ENCODE measurements at places on chromosomes 3 and 15.
A peak's percentile ranks its signal among the peaks of the same experiment; 100 is the strongest.

DNA sequence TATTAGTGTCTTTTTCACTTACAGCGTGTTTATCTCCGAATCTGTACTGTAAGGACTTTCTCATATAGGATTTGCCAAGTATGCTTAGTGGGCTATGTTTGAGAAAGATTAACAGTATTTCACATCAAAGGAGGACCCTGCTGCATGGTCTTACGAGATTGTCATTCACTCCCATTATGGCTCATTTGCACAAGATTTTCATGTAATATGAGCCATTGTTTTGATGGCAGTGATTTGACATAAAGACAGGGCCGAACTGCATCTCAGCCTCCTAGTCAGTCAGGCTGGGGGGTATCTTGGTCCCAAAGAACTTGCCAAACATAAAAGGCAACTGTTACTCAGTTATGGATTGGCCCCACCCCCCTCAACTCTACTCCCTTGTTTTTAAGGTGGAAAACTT, 205.9 kb downstream of the ZIC1 start:
- DNase-seq, result no peak

DNA sequence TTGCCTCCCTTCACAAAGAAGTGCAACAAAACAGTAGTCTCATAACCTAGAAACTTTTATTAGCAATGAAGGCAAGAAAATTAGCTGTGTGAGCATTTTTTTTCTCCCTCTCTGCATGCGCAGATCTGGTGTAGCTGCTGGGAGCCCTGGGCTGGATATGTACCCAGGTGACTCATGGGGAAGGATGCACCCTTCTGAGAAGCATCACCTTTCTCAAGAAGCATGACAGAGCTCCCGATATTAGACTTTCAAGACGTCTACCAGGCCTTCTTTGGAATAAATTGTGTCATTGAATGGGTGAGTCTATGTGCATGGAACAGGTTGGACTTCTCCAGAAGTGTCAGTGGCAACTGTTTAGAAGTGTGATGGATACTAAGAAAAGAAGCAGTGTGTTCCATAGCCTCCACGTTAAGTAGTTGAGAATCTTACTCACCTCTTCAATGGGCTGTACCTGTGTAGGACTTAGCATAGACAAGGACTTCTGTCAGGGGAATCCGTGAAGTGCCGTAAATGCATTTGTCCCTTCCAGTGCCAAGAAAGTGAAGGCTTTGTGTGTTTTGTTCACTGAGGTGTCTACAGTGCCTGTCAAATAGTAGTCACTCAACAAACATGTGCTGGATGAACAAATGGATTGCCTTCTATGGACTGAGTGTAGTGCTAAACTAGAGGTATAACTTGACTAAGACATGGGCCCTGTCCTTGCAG, 47.7 kb upstream of the RASGRP1 start:
- DNase-seq, result peak; percentile 77

DNA sequence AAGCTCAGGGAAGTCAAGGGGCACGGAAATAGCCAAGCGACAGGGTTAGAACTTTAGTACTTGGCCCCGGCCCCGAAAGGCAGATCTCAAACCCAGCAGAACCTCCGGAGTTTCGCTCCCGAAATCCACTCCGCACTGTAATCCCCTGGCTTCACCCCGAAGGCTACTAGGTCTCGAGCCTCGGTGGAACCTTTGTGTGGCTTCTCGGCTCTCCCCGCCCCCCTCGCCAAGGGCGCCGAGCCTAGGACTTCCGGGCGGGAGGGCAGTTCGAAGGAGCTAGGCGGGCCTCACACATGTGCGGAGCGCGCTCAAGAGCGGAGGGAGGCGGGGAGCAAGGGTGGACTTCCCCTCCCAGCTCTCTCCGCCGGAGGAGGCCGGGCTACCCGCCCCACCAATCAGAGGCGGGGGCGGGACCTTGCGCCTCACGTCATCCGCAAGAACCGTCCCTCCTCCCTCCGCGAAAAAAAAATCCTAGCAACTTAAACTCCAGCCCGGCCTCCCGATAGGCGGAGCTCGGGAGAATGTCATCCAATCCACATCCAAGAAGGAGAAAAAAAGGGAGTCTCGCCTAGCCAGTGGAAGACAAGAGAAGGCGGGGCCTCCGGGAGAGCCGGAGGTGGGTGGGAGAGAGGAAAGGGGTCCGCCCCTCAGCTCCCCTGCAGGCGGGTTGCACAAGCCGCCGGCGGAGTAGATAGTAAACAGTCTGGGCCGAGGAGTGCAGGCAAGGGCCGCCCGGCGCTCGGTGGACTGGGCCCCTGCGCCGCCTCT, 2.4 kb upstream of the SIN3A start:
- peak; percentile 95 for DNase-seq

DNA sequence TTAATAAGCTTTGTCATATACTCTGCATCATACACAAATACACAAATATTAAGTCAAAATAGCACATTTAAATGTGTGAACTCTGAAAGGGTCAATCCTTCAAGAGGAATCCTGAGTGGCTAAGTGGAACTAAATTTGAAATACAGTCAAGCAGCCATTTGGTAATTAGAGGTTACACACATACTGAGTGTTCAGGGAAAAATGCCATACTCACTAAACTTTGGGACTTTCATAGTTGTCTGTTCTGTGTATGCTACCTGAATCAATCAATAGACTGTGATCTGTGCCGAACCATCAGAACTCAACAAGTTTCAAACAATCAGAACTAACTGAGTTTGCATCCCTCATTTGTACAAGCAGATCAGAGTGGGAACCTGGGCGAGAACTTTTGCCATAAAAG, 15.3 kb downstream of the ANKRD28 start:
- no peak for DNase-seq

GRCh38 chr15:61050844-61051568, 178.1 kb downstream of the RORA start:
- DNase-seq, result no peak

DNA sequence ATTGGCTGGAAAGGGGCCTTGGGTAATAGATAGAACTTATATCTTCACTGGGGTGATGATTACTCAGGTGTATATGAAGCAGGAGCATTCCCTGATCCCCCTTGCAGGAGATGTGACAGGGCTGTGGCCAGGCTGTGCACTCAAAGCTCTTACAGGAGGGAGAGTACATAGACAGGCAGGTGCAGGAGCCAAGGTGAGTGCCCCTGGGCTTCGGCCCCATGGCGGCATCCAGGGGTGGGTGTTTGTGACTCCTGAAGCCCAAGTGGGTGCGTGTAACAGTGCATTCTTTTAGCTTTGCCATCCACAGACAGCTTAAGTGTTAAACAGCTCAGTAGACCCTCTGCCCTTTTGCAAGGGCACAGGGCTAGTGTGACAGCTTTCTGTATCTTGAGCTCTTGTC, 236.6 kb upstream of the GPR149 start:
- no peak for DNase-seq

GRCh38 chr3:47394881-47395280, 14.1 kb downstream of the PTPN23 start:
- DNase-seq, result no peak

DNA sequence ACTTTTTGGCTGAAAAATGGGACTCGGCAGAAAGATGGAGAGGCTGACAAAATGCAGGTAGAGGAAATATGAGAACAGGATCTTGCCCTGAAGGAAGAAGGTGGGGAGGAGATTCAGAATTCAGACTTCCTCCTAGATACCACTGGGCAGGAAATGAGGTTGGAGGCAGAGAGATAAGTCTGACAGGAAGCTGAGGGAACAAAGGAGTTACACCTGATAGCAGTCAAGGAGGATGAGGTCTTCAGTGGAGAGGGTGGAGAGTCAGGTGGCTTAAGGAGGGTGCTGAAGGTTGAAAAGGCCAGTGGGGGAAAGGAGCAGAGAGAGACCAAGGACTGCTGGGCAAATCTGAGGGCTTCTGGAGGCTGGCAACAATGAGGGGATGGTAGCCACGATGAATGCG, 56.8 kb downstream of the CCR4 start:
- no peak for DNase-seq

GRCh38 chr3:100978011-100978659, 15.1 kb downstream of the ABI3BP start:
- no peak for DNase-seq

GRCh38 chr3:172094621-172095557, 55.5 kb downstream of the FNDC3B start:
- DNase-seq, result peak; percentile 47

GRCh38 chr3:55717481-55717880, 230.4 kb upstream of the WNT5A start:
- no peak for DNase-seq

DNA sequence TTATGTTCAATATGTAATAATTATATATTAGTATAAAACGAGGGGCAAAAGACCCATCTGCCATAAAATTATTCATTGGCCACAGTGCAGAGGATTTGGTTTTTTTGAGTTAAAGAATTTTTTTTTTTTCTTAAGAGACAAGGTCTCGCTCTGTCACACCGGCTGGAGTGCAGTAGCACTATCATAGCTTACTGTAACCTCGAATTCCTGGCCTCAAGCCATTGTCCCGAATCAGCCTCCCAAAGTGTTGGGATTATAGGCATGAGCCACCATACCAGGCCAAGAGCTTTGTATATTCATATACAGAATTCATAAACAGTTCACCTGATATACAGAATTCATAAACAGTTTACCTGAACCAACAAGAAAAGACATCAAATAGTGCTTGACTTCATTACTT, 20.2 kb upstream of the LRRFIP2 start:
- DNase-seq, result no peak

DNA sequence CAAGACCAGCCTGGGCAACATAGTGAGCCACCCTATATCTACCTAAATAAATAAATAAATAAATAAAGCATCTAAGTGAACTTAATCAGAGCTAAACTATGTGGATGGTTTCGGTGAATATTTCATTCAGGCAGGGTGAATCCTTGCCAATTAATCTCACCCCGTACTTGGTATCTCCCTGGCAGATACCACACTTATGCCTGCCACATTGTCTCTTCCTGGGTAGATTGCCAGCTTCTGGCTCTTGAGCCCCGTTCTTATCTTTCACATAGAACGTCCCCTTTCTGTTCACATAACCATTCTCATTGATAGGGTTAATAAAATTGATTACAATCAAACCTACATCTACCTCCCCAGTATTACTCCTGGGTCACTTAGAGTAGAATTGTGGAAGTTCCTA, 7.0 kb downstream of the SNAP23 start:
- no peak for DNase-seq

- DNase-seq, result no peak
Measured at GRCh38 chr3:78112291-78113010, 1072.6 kb downstream of the ROBO2 start.

DNA sequence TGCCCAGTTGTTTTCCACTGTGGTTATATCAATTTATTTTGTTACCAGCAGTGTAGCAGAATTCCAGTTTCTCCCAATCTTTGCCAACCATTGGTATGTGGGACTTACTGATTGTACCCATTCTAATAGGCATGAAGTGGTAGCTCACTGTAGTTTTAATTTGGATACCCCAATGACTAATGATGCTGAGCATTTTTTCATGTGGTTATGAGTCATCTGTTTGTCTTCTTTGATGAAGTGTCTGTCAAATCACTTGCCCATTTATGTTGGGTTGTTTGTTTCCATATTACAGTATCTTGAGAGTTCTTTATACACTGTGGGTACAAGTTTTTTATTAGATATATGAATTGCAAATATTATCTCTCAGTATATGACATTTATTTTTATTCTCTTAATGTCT, 644.3 kb downstream of the NR2F2 start:
- DNase-seq, result no peak

GRCh38 chr3:119531151-119531550, 28.3 kb downstream of the CD80 start:
- no peak for DNase-seq

GRCh38 chr3:182104881-182105280, 393.2 kb downstream of the SOX2 start:
- DNase-seq, result no peak

DNA sequence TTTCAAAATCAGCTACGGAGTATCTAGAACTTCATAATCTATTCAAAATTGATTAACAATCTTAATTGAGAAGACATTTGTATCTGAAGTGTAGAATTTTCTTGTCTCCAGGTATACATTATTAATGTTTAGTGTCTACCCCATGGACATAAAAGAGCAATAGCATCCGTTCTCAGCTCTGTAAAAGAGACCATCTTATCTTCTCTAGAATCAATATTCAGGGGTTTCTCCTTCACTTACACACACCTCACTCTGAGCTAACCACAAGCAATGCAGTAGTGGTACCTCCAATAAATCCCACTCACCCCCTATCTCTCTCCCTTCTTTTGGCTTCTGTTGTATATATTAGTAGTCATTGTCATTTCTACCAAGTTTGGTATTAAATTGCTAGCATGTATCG, 16.2 kb downstream of the MBNL1 start:
- DNase-seq, result no peak

- DNase-seq, result no peak
Measured at GRCh38 chr15:50751394-50751793, 14.1 kb downstream of the SPPL2A start.

GRCh38 chr3:103218146-103218545, 783.3 kb downstream of the ZPLD1 start:
- DNase-seq, result no peak

GRCh38 chr3:106826791-106827311, 550.4 kb upstream of the CCDC54 start:
- DNase-seq, result no peak

- no peak for DNase-seq
Measured at GRCh38 chr3:120648290-120648689, 33.7 kb downstream of the HGD start.

- no peak for DNase-seq
Measured at GRCh38 chr3:192186498-192186897, 540.8 kb downstream of the FGF12 start.

DNA sequence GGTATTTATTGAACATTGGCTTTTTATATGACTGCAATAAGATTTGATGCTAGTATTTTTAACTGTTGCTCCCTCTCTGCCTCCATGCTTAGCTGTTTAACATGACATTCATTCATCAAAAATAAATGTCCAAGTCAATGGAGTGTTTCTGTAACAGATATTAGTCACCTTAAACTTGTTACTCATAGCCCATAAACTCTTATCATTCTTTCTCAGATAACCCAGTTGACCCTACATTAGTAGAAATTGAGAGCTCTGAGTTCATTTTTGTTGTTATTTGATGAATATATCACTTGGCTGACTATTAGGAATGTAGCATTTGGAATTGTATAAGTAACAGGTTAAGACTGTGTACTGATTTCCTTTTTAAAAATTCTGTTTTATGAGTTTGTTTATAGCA, 201.1 kb downstream of the UBE2E2 start:
- no peak for DNase-seq

- no peak for DNase-seq
Measured at GRCh38 chr15:63334821-63335220, 46.8 kb downstream of the CA12 start.

DNA sequence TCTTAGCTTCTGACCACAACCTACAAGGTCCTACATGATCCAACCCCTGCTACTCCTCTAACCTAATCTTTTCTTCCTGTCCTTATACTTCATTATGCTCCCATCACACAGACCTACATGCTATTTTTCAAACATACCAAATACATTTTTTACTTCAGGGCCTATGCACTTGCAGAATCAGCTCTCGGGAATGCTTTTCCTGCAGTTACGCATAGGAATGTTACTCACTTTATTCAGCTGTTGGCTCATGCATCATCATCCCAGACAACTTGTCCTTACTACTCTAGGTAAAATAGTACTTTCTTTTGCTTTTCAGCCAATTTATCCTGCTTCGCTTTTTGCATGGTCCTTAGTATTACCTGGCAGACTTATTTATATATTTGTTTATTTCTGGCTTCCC, 105.6 kb downstream of the OXSM start:
- no peak for DNase-seq

Data from activated T-cell treated with anti-CD3 and anti-CD28 coated beads, Interleukin-2, amount 50 U/mL, for 48 hours (primary cell).